ENCODE measurements at places on chromosomes 11 and 22.

GRCh38 chr22:37545703-37546436, 14.4 kb upstream of the CDC42EP1 start:
- peak; percentile 87 for DNase-seq

- DNase-seq = no peak
These were observed 87.5 kb downstream of the YAP1 start for GRCh38 chr11:102197670-102198139.

DNA sequence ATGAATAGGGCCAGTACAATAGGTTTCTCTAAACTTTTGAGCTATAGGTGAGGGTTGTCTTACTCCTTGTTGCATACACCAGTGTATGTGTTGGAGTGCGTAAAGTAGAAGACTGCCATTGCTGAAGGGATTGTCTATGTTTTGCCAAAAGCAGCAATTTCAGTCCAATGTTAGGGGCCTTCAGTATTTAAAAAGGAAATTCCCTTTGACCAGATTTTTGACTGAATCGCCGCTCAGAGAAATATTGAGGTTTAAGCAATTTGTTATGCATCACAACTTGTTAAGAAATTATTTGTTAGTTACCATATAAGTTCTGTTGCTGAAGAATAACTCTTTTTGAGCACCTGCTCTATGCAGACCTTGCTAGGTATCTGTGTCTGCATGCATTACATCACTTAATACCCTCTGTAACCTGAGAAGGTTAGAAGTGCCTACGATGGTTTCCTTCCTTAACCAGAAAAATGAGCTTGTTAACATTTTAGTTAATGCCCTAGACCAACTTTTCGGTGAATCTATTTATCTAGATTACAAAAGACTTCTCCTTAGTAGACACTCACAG, 33.9 kb downstream of the MMP20 start:
- no peak for DNase-seq

GRCh38 chr11:27485930-27486773, 13.6 kb upstream of the LGR4 start:
- DNase-seq = peak; percentile 71

DNA sequence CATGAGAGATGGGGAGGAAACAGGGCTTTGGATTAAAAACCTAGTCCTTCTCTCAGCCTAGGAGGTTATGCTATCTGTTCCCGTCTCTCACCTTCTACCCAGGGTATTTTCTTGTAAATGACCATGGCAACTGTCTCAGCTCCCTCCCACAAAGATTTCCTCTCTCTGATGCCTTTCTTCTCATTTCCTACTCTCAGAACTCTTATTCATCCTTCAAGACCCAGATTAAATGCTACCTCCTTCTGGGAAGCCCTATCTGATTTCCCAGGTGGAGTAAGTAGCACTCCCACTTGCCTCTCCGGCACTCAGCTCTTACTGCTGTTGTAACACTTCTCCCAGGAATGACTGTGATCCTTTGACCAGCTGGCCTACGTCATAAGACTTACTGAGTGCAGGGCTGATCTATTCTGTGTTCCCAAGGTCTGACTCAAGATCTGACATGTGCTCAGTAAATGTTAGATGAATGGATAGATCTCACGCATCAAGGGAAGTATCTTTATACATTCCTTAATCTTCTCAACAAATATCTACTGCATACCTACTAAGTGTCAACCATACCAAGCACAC, 175.0 kb downstream of the TENM4 start:
- no peak for DNase-seq

- DNase-seq = peak; percentile 12
These were observed 412.7 kb downstream of the ETS1 start for GRCh38 chr11:128174465-128175291.

DNA sequence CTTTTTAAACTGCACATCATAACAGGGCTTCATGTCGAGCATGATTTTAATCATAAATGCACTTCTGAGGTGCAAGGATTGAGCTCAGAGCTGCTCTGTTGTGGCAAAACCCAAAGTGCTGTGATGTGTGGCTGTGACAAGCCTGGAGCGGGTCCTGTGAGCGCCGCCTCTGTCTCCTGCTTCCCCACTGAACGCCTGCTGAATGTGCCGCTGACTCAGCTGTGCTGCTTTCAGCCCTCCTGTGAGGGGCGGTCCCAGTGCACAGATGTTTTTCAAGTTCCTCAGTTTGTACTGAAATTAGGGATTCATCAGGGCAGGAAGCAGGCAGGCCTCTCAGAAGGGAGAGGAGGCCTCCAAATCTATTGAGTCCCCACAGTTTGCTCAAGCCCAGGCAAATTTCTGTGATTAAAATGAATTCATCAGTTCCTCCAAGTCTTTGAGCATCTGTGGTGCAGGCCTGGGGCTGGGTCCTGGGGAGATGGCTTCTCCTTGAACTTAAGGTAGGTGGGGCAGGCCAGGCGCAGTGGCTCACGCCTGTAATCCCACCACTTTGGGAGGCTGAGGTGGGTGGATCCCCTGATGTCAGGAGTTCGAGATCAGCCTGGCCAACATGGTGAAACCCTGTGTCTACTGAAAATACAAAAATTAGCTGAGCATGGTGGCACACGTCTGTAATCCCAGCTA, 3.0 kb upstream of the GTSE1 start:
- no peak for DNase-seq

DNA sequence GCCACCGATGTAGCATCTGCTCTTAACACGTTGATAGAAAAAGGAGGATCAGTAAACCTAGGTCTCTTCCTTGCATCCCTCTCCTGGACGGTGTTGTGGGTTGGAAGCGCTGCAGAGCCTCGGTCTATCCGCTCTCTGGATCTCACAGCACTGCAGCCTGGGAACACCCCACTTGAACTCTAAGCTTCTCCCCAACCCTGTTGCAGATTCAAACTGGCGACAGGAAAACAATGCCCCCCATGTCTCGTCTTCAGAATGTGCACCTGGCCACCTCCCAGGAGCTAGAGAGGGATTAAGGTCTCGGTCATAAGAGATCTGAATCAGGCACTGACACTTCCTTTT, 454 bp downstream of the TMEM218 start:
- DNase-seq = peak; percentile 5

GRCh38 chr11:118435893-118436624, at the start of gene KMT2A:
Gene KMT2A, plus strand, starts transcription at chr11:118436492. Its CDS starts 21 bp downstream, at chr11:118436513.
- DNase-seq = peak; percentile 76

All from A549 (cell line).